ENCODE measurements at places on chromosomes 4 and X.

DNA sequence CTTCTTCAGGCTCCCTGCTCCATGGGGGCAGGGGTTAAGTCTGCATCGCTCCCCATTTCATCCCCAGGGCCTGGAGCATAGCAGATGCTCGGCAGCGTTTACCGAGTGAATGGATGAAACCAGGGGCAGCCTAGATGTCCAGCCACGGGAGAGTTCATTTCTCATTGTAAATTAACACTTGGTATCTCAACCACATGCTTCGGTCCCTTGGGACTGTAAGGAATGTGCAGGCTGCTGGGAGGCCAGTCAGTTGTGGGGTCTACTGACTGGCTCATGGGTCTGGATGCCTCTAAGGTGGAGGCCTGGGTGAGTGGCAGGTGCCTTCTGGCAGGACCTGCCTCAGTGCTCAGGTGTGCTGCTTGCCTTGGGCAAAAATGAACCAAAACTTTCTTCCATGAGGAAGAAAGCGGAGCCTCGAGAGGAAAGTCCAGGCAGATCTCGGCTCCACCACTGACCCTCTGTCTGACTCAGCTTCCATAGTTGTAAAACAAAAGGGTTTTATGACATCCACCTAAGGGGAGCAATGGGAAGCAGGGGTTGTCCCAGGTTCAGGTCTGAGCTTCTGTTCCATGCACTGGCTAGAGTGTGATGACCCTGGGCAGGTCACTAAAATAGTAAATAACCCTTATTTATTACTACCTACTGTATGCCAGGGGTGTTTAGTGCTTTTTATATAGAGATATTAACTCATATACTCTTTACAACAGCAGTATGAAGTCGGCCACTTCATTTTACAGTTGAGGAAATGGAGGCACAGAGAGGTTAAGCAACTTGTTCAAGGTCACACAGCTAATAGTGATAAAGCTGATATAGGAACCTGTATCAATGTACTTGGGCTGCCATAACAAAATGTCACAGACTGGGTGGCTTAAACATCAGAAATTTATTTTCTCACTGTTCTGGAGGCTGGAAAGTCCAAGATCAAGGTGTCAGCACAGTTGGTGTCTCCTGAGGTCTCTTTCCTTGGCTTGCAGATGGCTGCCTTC lies 144.3 kb upstream of the STX18 start:
- no peak for DNase-seq

DNA sequence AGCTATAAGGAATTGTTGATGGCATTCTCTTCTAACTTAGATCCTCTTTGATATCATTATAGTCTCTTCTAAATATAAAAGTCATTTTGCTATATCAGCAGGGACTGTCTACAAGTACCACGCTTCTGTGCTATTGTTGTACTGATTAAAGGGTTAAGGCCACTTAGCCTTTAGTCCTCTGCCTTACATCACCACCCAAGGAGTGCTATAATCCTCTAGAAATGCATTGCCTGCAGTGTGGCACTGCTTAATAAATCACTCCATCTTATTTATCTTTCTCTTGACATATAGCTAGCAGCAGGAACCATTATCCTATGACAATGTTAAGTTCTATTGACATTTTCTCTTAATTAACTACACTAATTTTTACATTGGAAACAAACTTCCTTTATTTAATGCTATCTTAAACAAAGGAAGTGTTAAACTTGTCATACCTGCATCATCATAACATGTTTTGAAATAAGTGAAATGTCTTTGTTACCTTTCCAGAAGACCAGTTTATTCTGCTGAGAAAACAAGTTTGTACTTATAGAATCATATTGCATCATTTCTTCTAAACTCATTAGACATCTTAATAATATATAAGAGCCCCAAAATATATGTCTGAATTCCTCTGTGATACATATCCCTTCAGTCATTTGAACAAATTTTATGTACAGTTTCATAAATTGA lies 360.9 kb upstream of the ATOH1 start:
- DNase-seq, result no peak

DNA sequence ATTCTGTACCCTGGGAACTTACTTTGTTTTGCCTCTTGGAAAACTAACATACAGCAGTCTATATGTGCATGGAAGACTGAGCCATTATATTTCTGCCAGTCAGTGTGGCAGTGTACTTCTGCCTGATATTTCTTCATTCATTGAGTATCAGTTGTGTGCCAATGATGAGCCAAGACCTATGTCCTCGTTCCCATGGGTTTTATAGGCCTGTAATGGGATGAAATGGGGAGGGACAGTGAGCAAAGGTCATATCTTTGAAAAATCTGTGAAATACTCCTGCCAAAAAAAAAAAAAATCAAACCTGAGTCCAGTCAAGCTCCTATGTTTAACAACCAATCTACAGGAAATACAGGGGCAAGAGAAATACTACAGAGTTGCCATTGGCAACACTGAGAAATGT lies 9.1 kb downstream of the NSD2 start:
- DNase-seq, result no peak

GRCh38 chrX:2242326-2242725 lies 258.4 kb downstream of the DHRSX start:
- no peak for DNase-seq

DNA sequence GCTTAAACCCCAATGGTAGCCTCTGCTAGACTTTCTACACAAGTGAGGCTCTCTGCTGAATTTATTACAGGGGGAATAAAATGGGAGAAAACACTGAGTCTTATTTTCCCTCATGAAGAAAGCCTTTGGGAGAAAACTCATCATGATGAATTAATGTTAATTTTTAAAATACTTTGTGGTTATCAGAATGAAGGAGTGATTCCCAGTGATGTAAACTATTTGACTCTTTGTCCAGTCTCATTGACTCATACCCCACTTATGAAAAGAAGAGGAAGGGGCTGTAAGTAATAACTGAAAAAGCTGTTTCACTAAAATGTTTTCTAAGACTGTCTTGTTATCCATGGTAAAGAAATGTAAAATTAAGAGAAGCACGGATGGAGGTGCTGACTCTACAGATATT lies 208.8 kb downstream of the GRIA3 start:
- DNase-seq, result no peak

DNA sequence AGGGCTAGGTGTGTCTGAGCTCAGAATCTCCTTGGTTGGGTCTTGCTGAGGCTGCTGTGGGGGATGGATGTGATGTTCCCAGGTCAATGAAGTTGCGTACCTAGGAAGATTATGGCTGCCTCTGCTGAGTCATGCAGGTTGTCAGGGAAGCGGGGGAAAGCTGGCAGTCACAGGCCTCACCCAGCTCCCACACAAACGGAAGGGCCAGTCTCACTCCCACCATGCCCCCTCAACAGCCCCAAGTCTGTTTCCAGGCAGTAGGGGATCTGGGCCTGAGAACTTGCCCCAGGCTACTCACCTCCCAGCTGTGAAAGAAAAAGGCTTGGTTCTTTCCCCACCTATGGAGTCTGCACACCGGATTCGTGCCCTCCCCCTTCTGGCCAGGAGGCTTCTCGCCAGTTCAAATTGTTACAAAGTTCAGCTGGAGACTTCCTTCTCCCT lies 72.9 kb downstream of the WDR44 start:
- no peak for DNase-seq

- no peak for DNase-seq
These were observed 1.4 kb downstream of the AMMECR1 start for GRCh38 chrX:110316351-110317060.

DNA sequence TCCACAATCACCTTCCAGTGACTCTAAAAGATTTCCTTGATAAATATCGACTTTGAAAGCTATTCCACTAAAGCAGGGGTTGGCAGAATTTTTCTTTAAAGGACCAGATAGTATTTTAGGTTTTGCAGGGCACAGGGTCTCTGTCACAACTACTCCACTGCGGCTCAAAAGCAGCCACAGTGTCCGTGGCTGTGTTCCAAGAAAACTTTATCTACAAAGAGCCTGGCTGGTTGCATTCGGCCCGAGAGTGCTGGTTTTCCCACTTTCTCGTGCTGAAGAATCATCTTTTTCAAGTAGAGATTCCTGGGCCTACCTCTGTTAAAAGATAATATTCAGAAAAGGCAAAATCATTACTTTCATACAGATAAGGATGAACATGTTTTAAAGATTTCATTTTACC lies 55.6 kb downstream of the TSPAN7 start:
- no peak for DNase-seq

GRCh38 chrX:71221145-71221544 lies 1.9 kb upstream of the GJB1 start:
- no peak for DNase-seq

DNA sequence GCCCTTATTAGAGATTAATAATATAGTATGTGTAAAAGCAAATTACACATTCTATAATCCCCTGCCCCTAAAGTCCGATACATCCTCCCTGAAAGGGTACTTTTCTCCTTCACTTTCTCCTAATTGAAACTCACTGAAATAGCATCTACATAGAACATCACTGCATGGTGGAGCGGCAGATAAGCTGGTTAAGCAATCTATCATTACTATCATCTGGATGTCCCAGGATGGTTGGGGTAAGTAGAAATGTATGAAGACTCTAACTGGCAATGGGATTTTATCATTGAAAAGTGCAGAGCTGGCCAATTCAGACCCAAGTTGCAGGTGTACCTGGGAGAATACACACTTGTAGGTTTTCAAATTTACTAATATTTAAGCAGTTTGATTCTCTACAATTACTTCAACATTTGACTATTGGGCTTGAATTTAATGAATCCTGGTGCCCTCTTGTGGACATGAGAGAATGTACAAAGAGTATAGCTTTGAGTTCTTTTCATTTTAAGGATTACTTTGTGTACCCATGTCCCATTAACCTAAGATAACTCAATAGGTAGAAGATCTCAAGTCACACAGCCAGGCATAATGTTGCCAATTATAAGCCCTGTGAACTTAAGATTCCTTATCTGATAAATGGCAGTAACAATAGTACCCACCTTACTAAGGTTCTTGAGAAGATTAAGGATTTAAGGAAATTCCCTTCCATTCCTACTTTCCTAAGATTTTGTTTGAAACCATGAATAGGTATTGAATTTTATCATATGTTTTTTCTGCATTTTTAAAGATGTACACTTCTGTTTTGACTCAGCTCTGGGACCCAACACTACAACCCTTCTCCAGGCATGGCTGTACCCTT lies 69.8 kb downstream of the SHROOM3 start:
- peak; percentile 50 for DNase-seq

DNA sequence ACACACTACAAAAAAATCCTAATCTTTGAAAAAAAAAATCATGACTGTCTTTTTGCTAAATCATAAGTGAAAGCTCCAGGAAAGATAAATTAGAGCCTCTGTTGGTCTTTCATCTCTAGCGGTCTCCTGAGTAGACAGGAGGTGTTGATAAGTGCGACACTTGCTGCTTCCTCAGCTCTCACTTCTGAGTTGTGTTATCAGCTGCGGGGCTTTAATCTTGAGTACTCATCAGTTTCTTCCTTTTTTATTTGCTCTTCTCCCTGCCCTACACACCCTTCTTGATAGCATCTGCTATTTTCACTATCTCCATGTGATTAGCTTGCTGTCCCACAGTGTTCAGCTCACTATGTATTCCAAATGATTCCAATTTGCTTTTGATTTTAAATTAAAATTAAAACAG lies 1449.2 kb downstream of the C4orf33 start:
- DNase-seq, result no peak

GRCh38 chr4:123587983-123588494 lies 191.4 kb downstream of the SPRY1 start:
- no peak for DNase-seq

GRCh38 chr4:2163311-2163821 lies 78.6 kb downstream of the HAUS3 start:
- DNase-seq, result no peak

DNA sequence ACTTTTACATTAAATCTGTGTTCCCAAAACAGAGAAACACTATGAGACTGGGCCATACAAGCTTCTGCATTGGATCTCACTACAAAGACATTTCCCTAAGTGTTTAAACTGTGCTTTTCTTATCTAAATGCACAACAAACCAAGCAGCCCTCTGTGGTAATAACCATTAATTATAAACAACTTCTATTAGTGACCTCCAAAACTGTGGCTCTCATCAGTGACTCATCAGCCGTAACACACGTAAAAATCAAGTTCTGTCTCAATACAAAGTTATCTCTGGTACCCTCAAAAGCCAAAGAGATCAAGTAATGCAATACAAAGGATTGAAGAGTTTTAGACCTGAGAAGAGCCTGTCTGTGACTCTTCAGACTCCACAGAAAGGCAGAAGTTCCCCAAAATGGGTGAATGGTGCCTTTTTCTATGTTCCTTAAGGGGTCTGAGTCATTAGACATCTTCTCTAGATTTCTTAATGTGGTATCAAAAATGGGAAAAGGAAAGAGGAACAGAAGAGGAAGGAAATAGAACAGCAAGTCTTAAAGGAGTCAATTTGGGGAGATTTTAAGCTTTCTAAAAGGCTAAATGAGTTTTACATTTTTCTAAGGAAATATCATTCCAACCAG lies 189.8 kb upstream of the PPP1R2C start:
- DNase-seq, result no peak

- DNase-seq, result no peak
These were observed 905.2 kb downstream of the TRAM1L1 start for GRCh38 chr4:116180157-116180601.

DNA sequence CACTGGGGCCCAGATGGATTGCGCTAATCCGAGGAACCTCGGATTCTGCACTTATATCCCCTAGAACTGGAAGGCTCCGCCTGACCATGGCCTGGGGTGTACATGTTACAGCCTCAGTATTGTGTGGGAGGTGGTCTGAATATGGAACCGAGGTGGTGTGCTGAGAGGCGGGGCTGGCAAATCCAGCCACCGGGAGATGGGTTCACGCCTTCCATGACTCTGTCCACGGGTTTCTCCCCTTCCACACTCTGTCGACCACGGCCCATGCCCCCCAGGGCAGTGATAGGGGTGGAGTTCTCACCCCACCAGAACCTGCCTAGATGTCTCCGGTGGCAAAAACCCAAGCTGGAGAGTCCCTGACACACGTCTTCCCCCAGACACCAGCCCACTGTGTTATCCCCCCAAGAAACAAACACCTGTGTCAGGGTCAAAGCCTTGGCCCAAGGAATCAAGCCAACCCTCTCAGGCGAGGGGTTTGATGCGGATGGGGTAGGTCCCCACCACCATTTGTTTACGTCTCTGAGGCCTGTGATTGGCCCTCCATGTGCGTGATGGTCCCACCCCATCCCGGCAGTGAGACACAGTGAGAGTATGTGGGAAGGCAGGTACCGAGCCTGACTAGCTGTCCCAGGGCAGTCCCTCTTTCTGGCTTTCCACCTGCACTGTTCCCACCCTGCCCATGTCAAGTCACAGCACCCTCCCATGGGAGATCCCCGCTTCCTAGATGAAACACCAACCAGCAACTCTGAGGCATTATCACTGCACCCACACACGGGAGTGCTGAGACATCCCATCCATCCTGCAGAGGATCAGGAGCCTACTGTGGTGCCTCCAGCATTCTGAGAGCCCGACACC lies 6.6 kb upstream of the LOC101059915 start:
- no peak for DNase-seq

- DNase-seq, result no peak
These were observed 824.0 kb downstream of the STIM2 start for GRCh38 chr4:27684610-27685011.

DNA sequence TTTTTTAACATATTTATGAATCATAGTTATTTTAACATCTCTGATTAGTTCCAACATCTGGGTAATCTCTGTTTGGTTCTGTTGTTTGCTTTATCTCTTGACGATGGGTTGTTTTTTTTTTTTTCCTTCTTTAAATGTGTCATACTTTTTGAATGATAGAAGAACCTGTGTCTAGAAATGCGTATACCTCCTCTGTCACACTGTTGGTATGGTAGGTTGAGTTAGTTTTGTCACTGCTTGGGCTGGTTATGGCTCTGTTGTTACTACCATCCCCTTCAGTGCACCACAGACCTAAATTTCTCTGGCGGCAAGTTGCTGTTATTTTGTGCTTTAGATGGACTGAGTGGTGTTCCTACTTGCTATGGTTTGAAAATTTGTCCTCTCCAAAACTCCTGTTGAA lies 16.8 kb downstream of the STIM2 start:
- no peak for DNase-seq
